Omental fat pad (tissue), 4 donors: ENCODE measurements at places on chromosomes 1 and 21. TPM values are rescaled to one million over a fixed set of nuclear protein-coding genes. Genes with fewer than 3 reads are reported as not detected.

- no peak for DNase-seq
Measured at GRCh38 chr1:9294910-9295636, 2.4 kb downstream of the SPSB1 start.

- DNase-seq = no peak
Measured at GRCh38 chr1:241926141-241926540, 31.4 kb upstream of the BECN2 start.

DNA sequence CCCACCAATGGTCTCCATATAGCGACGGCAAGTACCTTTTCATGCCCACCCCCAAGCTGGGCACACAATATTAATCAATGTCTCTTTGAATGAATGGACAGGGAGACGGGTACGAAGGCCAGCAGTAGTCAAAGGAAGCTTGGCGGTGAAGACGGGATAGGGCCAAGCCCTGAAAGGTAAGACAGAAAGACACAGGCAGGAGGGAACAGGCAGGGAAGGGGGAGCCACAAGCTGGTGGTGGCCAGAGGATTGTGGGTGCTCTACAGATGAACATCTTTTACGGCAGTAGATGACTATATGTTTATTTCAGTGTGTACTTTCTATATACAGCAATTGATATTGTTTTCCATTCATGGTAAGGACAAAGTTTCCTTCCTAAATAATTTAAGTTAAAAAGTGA lies 16.3 kb downstream of the CAPZB start:
- no peak for DNase-seq

GRCh38 chr21:18000981-18001686 lies 182.0 kb upstream of the C21orf91 start:
- DNase-seq = no peak

- DNase-seq = no peak
Measured at GRCh38 chr1:159188375-159188788, 16.3 kb upstream of the ACKR1 start.

Gene UMODL1
- not detected for total RNA-seq

Gene INSRR
- 0.12 TPM for total RNA-seq
